Vagina (tissue), 2 donors: ENCODE measurements at places on chromosomes 4 and X.

DNA sequence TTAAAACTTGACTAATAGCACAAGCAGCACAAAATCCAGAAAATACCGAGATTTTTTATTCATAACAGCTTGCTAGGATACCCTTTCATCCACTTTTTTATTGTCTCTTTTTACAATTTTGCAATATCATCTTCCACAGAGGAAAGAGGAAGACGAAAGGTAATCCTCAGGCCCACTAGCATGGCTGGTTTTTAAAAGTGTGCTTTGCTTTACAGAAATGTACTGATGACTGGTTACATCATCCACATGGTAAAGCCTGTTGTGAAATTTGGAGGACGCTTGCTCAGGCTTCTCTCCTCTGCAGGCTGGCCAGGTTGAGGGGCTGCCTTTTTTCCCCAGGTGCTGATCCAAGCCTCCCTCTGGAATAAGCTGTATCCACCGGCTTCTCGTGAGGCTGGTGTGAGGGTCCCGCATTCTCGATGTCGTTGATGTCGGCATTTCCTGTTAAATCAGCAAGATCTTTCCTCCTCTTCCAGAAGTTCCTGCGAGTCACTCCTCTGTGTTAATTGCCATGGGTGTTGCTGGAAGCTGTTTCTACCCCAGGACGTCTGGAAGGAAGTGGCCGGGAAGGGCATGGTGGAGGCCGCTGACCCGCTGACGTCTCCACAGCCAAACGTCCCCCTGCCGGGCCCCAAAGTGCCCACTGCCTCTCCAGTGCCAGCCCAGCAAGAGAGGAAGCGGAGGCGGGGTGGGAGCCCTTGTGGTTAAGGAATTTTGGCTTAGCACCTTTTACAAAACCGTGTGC is 5.8 kb upstream of the DGKQ start:
- no peak for DNase-seq

DNA sequence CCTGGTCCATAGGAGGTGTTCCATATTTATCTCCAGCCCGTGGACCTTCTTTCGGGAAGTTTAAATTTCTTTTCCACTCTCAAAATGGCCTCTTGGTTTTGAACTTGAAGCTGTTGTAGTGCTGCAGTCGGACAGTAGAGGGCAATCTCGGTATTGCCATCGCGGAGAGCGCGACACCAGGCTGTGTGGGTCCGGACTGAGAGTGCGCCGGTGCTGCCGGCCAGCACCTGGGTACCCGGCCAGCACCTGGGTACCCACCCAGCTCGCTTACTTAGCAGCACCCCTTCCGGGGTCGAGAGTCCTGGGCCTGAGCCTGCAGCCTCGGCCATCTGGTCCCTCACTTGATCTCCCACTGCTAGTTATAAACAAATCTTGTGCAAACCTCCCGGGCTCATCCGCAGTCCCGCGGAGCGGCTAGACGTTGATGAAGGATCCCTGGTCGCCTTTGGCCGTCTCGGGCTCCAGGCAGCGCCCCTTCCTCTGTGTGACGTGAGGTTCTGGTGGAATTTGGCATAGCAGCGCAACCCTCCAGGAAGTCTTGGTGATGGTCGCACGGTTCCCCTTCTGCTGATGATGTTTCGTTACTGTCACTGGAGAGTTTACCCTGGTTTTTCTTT is 18.0 kb downstream of the FAM9A start:
- DNase-seq = no peak

GRCh38 chr4:30802622-30803323 is 82.6 kb downstream of the PCDH7 start:
- DNase-seq = no peak

- DNase-seq = no peak
Observed at GRCh38 chr4:44194365-44194764, 254.2 kb downstream of the KCTD8 start.

DNA sequence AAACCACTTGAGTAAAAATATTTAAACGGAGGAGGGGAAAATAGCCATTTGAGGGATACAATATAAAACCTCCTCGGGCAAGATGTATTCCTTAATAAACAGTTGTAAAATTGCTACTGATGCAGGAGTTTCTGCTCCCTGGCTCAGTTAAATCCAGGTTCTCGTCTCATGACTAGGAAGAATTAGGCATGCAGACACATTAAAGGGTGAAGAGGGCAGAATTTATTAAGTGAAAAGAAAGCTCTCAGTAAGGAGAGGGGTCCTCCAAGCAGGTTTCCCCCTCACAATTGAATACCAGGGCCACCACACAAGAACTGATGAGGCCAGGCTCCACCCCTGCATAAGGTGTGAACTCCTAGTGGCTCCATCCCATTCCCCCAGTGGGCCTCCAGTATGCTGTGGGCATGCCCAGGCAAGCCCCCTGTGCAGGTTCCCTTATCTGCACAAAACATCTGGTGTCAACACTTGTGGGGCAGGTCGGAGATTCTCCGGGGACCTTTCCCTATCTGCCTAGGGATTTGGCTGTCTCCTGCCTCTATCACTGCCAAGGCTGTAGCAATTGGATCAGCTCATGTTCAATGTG is 80.4 kb downstream of the HS6ST2 start:
- no peak for DNase-seq

GRCh38 chr4:21806991-21807390 is 141.6 kb downstream of the KCNIP4 start:
- DNase-seq = no peak

- no peak for DNase-seq
Observed at GRCh38 chrX:47697181-47697580, 38.2 kb upstream of the UXT start.

GRCh38 chr4:135072553-135072952 is 871.0 kb upstream of the PABPC4L start:
- DNase-seq = no peak

GRCh38 chr4:68368691-68369131 is 18.8 kb upstream of the YTHDC1 start:
- no peak for DNase-seq

GRCh38 chr4:15270201-15270600 is 157.6 kb upstream of the C1QTNF7 start:
- DNase-seq = no peak

GRCh38 chrX:130118441-130119311 is 8.4 kb upstream of the ELF4 start:
- no peak for DNase-seq

DNA sequence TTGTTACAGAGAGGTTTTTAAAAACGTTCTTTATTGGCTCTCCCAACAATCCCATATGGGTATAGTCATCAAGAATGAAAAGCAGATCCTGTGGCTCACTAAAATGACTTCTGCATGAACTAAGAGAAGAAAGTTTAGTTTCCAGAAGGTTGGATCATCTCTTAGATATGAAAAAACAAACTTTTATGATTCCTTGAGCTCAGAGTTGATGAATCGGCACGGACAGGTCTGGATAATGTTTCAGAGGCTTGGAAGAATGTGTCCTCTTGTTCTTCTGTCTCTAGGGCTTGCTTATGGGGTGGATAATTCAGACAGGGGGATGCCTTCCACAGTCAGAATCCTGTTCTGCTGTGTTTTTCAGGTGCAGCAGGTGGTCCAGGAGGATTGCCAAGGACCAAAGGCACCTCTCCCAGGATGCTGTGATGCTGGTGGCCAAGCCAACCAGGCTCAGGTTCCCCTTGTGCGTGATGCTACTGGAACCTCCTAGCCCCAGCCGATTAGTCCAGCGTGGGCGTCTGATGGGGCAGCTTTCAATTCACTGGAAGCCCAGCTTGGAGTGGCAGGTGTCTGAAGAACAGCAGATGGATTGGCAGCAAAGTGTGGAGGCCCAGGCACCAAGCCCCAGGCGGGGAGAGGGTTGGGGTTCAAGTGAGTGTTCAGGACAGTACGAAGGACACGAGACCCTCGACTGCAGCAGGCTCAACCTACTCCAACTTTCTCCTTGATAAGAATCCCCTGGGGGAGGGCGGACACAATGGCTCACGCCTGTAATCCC is 30.3 kb downstream of the CCKAR start:
- peak; percentile 70 for DNase-seq

DNA sequence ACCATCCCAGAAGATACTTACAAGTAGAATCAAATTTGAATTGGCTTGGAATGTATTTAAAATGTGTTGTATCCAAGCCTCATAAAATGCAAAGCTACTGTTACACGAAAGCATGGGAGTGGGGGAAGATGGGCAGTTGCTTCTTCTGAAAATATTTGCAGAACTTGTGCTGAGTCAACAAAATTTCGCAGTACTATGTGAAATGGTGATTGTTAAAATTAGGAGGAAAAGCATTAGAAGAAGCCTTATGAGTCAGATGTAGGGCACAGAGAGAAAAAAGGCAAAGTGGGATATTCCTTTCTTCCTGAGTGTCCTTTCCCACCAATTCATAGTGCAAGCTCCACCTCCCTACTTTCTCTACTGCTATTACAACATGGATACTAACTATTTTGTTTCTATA is 332.7 kb downstream of the PRDM5 start:
- DNase-seq = no peak

DNA sequence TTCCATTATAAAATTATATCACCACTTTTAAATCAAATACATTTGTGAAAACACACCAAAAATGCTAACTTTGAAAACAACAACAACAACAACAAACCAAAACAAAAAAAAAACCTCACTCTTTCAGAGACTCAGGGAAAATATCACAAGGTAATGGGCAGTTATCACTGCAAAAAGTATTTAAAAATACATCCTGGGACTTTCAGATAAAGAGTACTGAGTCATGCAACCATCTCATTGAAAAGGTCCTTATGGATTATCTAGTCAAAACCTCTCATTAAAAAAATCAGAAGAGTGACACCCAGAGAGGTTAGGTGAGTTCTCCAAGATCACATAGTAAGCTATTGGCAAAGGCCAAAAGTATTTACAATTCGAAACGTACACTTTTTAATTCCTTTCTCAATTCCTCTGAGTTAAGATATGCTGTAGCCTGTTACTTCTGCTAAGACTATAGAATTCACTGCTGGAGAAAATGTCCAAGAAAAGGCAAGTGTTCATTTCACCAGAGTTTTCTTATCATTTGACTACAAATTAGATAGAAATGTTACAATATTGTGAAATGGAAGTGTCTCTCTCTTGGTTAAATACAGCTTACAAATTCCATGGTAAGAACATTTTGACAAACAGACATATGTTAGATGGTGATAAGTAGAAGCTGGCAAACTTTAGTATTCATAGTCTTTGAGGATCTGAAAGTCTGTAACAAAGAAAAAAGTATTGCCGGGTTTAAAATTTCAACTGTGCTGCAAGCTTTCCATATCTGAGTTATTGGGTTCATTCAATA is 9.3 kb downstream of the STX18 start:
- DNase-seq = no peak

DNA sequence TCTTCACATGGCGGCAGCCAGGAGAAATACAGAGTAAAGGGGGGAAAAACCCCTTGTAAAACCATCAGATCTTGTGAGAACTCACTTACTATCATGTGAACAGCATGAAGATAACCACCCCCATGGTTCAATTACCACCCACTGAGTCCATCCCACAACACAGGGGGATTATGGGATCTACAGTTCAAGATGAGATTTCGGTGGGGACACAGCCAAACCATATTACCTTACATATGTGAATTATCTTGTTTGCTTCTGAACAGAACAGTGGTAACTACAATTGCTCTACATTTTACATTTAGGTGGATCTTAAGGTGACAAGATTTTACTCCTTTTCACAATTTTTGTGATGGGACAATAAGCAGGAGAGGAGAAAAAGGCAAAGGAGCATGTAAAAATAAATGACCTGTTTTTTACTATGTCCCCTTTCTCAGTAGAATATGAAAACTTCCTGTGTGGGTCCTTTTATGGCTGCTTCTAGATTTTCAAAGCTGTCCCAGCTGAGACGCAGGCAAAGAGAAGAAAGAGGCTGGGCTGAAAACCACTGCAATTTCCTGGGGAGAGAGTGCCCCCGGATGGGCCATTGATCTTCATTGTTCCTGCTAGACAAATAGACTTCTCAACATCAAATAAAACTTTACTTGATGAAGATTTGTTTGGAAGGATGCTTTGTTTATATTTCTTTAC is 45.9 kb upstream of the PGM2 start:
- no peak for DNase-seq

DNA sequence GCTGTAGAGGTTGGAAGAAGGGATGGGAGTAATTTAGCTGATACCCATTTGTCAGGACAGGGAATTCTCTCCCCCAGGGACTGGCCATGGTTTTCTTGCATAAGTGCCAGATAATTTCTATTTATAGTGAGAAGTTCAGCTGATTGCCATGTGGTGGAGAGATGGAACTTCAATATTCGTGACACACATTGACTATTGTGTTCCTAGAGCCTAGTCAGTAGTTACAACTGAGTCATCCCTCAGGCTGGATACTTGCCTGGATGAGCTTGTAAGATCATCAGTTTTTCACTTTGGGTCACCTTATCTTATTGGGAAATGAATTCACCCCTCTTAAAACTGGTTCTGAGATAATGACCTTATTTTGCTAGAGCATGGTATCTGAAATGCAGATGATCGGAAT is 32.2 kb downstream of the CFAP299 start:
- DNase-seq = no peak

- DNase-seq = no peak
Observed at GRCh38 chr4:189124149-189124758, 816.4 kb upstream of the FRG1 start.

- no peak for DNase-seq
Observed at GRCh38 chrX:110442635-110443034, 84.0 kb downstream of the RTL9 start.

- no peak for DNase-seq
Observed at GRCh38 chrX:71225676-71226075, 2.7 kb downstream of the GJB1 start.

- no peak for DNase-seq
Observed at GRCh38 chrX:9651737-9652136, 113.9 kb downstream of the GPR143 start.

GRCh38 chr4:158239196-158239595 is 28.9 kb downstream of the TMEM144 start:
- DNase-seq = no peak

DNA sequence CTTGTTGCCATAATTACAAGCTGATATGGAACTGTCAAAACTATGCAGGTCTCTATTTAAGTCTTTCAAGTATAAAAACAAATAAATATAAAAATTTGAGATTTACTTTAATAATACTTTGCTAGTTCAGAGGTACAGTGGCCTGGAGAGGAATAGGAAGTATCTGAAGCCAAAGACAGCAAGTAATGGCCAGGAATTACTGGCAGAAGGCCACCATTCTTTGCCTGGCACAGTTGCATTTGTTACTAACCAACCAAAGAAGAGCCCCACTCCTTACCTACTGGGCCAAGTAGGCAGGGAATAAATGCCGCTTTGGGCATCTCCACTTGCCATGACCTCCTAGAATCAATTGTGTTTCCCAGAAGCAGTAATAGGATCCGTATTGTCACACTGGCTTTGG is 13.8 kb upstream of the ADAMTS3 start:
- no peak for DNase-seq

GRCh38 chr4:59222221-59222620 is 1977.9 kb upstream of the ADGRL3 start:
- no peak for DNase-seq

- no peak for DNase-seq
Observed at GRCh38 chr4:156413239-156414135, 459.8 kb upstream of the CTSO start.

- no peak for DNase-seq
Observed at GRCh38 chrX:149456476-149457245, 48.4 kb downstream of the IDS start.
